ENCODE measurements at places on chromosomes 13 and 19. TPM values are rescaled to one million over a fixed set of nuclear protein-coding genes. Genes with fewer than 3 reads are reported as not detected.

DNA sequence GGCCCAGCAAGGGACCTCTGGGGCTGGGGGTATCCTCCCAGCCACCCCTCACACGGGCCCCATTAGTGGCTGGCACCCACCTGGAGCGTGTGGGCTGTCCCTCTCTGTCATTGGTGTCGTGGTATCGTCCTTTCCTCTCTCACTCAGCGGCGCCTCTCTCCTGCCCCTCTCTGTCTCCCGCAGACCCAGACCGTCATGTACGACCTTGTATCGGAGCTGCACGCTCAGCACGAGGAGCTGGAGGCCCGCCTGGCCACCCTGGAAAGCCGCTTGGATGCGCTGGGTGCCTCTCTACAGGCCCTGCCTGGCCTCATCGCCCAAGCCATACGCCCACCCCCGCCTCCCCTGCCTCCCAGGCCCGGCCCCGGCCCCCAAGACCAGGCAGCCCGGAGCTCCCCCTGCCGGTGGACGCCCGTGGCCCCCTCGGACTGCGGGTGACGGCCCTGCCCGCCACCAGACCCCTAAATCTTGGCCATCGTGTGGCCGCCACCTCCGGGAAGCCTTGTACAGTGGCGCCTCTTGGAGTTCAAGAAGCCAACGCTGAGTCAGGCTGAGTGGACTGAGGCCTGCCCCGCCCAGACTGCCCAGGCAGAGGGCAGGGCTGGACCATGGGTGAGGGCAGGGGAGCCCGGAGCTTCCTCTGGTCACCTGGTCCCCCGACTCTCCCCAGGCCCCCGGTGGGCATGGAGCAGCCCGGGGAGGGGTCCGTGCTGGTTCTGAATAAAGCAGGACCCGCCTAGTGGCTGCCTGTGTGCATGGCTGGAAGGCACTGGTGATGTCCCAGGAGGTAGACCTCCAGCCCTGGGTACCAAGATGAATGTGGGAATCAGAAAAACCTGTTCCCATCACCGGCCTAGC lies 9.8 kb upstream of the ARRDC2 start:
- ATAC-seq = no peak

The SMIM44 gene
- total RNA-seq = not detected

The ZNF132 gene
- 2.1 TPM for total RNA-seq

- ATAC-seq = no peak
Observed at GRCh38 chr13:20129076-20129475, 31.8 kb downstream of the GJA3 start.

DNA sequence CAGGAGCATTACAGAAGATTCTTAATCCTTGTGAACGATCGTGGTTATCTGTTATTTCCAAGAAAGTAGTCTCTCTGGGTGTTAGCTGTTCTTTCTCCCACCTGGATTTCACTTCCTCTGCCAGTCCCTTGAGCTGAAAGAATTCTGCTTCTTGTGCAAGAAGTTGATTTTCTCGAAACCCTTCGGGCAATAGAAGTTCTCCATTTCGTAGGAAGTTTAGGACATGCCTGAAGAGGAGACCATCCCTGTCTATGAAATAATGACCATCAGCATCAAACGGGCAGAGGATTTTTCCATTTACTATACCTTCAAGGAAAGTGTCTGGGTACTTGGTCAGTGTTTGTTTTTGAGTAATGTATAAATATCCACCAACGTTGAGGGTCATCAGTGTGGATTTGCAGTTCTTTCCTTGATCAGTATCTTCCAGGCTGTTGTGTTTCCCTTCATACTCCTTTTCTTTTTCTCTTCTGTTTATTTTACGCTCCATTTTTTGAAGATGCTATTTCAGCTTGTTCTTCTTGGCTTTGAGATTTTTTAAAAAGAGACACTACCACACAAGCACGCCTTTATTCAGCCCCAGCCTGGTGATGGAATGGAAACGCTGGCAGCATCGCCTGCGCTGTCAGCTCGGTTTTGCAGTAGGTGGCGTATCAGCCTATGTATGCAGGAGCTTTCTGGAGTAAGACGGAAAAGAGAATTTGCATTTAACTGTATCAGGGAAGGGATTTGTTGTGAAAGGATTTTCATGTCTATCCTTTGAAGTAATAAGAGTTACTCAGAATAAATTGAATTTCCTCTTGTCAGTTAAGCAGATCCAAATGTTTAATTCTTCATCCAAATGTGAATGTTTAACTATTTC lies 6.5 kb downstream of the KCTD4 start:
- ATAC-seq = no peak

The AMER2 gene
- not detected for total RNA-seq

The SACS gene
- 45.4 TPM for total RNA-seq

GRCh38 chr13:88104576-88104975 lies 433.4 kb downstream of the SLITRK5 start:
- no peak for ATAC-seq

- ATAC-seq = no peak
Observed at GRCh38 chr13:74464670-74465069, 330.5 kb upstream of the KLF12 start.

- ATAC-seq = no peak
Observed at GRCh38 chr13:45800485-45800884, 51.1 kb downstream of the SIAH3 start.

DNA sequence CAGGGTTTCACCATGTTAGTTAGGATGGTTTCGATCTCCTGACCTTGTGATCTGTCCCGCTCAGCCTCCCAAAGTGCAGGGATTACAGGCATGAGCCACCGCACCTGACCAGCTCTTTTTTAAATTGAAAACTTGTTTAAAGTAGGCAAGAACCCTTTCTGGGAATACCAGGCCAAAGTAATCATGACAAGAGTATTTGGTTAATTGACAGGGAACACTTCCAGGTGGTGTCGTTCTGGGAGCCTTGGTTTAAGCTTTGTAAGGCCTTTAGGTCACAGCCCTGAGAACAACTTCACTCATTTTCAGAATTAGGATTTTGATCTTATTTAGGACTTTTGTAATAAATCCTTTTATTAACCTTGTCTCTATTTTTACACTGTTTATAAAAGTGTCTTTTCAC lies 115.2 kb downstream of the LMO7 start:
- no peak for ATAC-seq

The GJB2 gene
- total RNA-seq = 84.4 TPM

DNA sequence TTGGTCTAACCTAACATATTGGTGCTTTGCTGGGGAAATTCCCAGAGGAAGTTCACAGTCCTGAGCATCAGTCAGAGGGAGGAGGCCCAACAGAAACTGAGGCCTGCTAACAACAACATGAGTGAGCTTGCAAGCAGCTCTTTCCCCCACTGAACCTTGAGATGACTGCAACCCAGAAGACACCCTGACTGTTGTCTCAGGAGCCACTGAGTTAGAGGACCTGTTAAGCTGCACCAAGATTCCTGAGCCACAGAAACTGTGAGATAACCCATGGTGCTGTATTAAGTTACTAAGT lies 193.2 kb upstream of the UBL3 start:
- ATAC-seq = no peak

GRCh38 chr13:48501705-48502104 lies 31.2 kb downstream of the RCBTB2 start:
- ATAC-seq = no peak

The NOVA2 gene
- total RNA-seq = not detected

The MISP3 gene
- 4.1 TPM for total RNA-seq

The KCNC3 gene
- 12.8 TPM for total RNA-seq

- no peak for ATAC-seq
Observed at GRCh38 chr19:45901912-45902650, at the start of gene MYPOP. Gene MYPOP, minus strand, starts transcription at chr19:45902613. Its CDS starts 840 bp downstream, at chr19:45901773.

The PLPPR3 gene
- not detected for total RNA-seq

DNA sequence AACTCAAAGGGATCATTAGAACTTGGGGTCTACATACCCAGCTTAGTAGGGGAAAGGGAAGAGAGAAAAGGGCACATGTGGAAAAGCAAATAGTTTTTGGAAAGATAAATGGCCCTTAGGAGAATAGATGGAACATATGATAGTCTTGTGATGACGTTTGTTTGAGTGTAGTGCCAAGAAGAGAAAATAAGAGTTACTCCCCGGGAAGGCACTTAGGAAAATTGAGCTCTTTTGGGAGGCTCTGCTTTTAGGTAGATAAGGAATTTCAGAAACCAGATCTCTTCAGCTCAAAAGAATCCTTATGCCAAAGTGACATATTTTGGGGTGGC lies 44.8 kb upstream of the SERTM1 start:
- ATAC-seq = no peak

- no peak for ATAC-seq
Observed at GRCh38 chr19:6066661-6067646, 43.3 kb downstream of the RFX2 start.

- ATAC-seq = peak; percentile 22
Observed at GRCh38 chr19:8578642-8579265, 1.5 kb upstream of the MYO1F start.

- no peak for ATAC-seq
Observed at GRCh38 chr13:21364357-21364756, 94.7 kb downstream of the ZDHHC20 start.

GRCh38 chr19:28700176-28700575 lies 512.8 kb downstream of the UQCRFS1 start:
- no peak for ATAC-seq

DNA sequence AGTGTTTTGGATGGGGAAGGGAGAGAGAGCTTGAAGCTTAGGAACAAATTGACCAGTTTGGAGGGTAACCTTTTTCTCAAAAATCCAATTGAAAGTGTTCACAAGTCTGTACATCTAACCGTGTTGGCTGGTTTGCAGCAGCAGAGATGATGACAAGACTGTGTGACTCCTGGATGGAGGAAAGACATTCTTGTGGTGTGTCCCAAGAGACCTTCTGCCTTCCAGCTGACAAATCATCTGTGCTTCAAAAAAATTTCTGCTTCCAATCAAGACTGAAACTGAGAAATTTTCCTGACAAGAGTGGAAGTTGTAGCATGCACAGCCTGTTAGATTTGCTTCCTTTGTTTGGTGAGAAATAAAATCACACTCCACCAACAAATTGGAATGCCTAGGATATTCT lies 56.2 kb downstream of the LACC1 start:
- ATAC-seq = no peak

The FBXO27 gene
- total RNA-seq = 0.43 TPM

DNA sequence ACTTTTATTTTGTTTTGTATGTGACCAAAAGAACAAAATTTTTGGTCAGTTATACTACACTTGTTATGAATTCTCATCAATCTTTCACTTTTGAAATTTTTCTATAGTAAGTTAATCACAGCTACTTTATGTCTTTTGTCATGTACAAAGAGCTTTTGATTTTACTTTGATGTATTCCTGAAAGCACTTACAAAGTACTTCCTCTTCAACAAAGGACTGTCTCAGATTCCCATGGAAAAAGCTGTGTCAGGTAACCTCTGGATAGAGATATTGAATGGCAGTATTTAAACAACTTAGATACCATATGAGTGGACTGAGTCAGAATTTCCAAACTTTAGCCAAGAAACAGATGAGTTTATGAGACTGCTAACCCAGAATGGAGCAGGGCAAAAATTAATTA lies 689.3 kb upstream of the ATXN8OS start:
- ATAC-seq = no peak

- no peak for ATAC-seq
Observed at GRCh38 chr19:19549804-19550464, 11.9 kb downstream of the CILP2 start.

DNA sequence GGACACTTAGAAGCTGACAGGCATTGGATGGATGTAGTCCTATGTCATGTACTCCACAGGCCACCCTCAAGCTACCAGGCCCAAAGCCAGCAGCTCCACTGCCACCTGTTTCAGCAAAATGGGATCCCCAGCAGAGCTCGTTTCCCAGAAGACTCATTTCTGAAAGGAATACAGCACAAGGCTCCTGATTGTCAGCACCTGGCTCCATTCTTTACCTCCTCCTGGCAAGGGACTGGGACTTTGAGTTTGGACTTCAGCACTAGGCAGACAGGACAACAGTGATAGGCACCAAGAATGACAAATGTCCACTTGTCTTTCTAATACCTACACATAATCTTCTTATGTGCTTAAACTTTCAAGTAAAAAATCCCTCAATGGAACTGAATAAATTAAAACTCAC lies 150.4 kb upstream of the RXFP2 start:
- ATAC-seq = no peak

The IGFLR1 gene
- total RNA-seq = 153 TPM

DNA sequence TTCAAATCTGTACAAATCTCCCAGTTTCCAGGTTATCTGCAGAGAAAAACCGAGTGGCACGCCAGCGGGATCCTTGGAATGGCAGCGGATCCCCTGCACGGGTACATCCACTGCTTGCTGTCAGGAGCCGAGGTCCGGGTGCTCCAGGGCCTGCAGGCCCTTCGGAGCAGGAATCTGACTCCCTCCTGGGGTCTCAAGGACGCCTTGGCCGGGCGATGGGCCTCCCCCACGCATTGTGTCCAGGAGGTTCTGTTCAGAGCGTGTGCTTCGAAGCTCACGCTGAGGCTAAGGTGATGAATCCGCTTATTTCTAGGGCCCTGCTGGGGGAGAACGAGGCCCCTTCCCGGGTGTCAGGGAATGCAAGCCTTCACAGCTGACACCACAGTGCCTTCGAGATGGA lies 148.9 kb downstream of the SOX1 start:
- ATAC-seq = no peak

GRCh38 chr13:73479351-73479750 lies 420.5 kb downstream of the KLF5 start:
- no peak for ATAC-seq

DNA sequence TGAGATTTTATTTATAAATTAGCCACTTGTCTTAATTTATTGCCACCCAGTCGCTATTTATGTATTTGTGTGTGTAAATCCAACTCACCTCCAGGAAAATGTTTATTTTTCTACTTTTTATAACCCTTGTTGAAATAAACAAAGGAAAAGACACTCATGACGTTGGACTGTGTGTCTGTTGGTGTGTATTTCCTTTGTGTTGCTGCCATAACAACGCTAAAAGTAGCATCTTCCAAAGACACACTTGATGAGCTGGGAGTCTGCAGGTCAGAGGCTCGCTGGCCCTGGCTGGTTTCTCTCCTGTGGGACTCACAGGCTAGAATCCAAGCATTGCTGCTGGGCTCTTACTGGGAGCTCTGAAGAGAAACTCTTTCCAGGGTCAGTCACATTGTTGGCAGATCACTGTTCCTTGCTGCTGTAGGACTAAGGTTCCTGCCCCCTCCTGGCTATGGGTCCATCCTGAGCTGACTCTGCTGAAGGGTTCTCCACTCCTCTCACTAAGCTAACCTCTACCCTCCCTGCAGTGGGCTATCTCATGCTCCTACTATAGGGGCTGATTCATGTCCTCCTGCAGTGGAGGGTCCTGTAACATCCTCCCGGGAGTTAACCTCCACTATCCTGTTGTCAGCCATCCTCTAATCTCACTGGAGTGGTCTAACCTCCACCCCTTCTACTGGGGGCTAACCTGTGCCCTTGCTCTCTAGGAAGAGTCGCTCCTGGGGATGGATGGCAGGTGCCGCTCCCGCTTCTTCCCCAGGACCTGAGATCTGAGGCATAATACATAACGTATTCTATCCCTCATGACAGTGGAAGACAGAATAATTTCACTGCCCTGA lies 2.1 kb downstream of the IFNL2 start:
- ATAC-seq = no peak

- ATAC-seq = no peak
Observed at GRCh38 chr13:40146063-40146462, 490.6 kb downstream of the COG6 start.

DNA sequence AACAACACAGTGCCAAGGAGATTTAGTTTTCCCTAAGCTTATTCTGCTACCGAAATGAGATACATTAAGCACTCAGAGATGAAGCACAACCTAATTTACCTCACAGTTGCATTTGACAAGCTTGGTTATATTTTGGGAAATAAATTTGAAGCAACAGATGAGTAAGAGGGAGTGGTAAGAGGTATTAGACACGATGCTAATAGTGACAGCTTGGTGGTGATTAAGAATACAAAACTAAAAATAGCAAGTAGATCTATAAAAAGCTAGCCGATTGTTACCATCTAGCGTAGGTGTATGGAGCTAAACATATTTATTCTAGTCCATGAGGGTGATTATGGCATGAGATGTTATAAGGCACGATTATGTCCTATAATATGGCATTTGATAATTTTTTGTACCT lies 208.5 kb downstream of the PCCA start:
- ATAC-seq = no peak
